ENCODE measurements at places on chromosomes 11 and 22. TPM values are rescaled to one million over a fixed set of nuclear protein-coding genes. Genes with fewer than 3 reads are reported as not detected.

The PAMR1 gene
- 5.6 TPM for total RNA-seq

The TXNRD2 gene
- 17.0 TPM for total RNA-seq

The ACCS gene
- total RNA-seq: 19.3 TPM

The NXPE4 gene
- total RNA-seq: 0.13 TPM

The CCDC73 gene
- not detected for total RNA-seq

The GNAZ gene
- total RNA-seq: 89.2 TPM

The ARHGAP8 gene
- not detected for total RNA-seq

The SLC43A3 gene
- 40.9 TPM for total RNA-seq

The PDE2A gene
- 31.6 TPM for total RNA-seq

The FAM180B gene
- 0.40 TPM for total RNA-seq

The PRRG4 gene
- total RNA-seq: 2.9 TPM

The RAPSN gene
- total RNA-seq: not detected

The ENTHD1 gene
- not detected for total RNA-seq

The MLC1 gene
- not detected for total RNA-seq

The ZNF280A gene
- total RNA-seq: not detected

The OR52E8 gene
- not detected for total RNA-seq

The ZNF280B gene
- 1.1 TPM for total RNA-seq

The INSC gene
- total RNA-seq: 1.9 TPM

The C11orf97 gene
- total RNA-seq: not detected

The WBP2NL gene
- total RNA-seq: 0.50 TPM

The ACRV1 gene
- total RNA-seq: not detected

The CAVIN3 gene
- 220 TPM for total RNA-seq

The LGALS12 gene
- not detected for total RNA-seq

The RCOR2 gene
- 0.74 TPM for total RNA-seq

The KIRREL3 gene
- total RNA-seq: 1.3 TPM

The TSKU gene
- 36.1 TPM for total RNA-seq

The SLC22A6 gene
- total RNA-seq: not detected

The OR5B17 gene
- not detected for total RNA-seq

The TMEM218 gene
- 20.0 TPM for total RNA-seq

The TMEM151A gene
- 0.66 TPM for total RNA-seq

The SCUBE2 gene
- total RNA-seq: 7.0 TPM

The FAM227A gene
- total RNA-seq: 0.31 TPM

The SLC22A9 gene
- total RNA-seq: not detected

The CCDC90B gene
- total RNA-seq: 33.1 TPM

The NLRP10 gene
- not detected for total RNA-seq

The NRGN gene
- total RNA-seq: 1.9 TPM

The SAA4 gene
- total RNA-seq: not detected

The XRCC6 gene
- total RNA-seq: 256 TPM

The PRG3 gene
- total RNA-seq: not detected

The ALX4 gene
- not detected for total RNA-seq

The PSMC3 gene
- total RNA-seq: 194 TPM

The GPR152 gene
- total RNA-seq: not detected

The APOBEC3H gene
- total RNA-seq: not detected

The SCN3B gene
- 0.31 TPM for total RNA-seq

The RPS3 gene
- 836 TPM for total RNA-seq

The CHST1 gene
- 4.7 TPM for total RNA-seq

The MYEOV gene
- not detected for total RNA-seq

The MTFP1 gene
- total RNA-seq: 3.5 TPM

The SLC7A4 gene
- 1.2 TPM for total RNA-seq

Data from gastroesophageal sphincter (tissue), 4 donors.